CD4-positive, alpha-beta T cell treated with Interleukin-4 for 4 hours (primary cell): ENCODE measurements at places on chromosomes 1 and 21.
A peak's percentile ranks its signal among the peaks of the same experiment; 100 is the strongest.

GRCh38 chr1:244963231-244963826, 99.0 kb upstream of the HNRNPU start:
- no peak for DNase-seq

DNA sequence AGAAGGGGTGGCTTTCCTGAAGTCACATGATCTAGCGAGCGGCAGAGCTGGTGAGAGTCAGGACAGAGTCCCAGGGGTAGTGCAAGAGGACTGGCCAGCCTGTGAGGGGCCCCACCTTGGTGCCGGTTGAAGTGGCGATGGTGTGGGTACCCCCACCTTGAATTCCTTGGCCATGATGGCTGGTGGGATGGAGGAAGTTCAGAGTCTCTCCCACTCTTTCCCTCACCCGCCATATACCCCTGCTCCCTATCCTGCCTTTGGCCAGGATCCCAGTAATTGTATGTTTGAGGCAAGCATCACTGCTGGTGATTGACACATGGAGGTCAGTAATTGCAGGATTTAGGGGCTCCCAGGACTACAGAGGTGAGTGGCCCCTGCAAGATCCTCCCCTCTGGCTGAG, 11.8 kb downstream of the PADI3 start:
- no peak for DNase-seq

DNA sequence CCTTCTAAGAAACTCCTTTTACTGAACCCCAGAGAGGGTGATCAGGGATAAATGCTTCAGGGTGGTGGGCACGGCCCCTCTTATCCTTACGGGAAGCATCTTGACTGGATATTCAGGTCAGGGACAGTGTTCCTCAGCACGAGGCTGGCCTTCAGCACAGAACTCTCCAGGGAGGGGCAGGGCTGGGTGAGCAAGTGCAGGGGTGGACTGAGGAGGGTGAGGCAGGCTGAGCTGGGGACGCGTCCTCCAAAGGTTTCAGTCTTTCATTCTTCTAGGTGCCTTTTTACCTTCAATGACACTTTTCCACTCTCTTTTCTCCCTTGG, 52.3 kb downstream of the RASSF5 start:
- no peak for DNase-seq

- no peak for DNase-seq
These were observed 5.3 kb downstream of the MAN1C1 start for GRCh38 chr1:25621876-25622275.

DNA sequence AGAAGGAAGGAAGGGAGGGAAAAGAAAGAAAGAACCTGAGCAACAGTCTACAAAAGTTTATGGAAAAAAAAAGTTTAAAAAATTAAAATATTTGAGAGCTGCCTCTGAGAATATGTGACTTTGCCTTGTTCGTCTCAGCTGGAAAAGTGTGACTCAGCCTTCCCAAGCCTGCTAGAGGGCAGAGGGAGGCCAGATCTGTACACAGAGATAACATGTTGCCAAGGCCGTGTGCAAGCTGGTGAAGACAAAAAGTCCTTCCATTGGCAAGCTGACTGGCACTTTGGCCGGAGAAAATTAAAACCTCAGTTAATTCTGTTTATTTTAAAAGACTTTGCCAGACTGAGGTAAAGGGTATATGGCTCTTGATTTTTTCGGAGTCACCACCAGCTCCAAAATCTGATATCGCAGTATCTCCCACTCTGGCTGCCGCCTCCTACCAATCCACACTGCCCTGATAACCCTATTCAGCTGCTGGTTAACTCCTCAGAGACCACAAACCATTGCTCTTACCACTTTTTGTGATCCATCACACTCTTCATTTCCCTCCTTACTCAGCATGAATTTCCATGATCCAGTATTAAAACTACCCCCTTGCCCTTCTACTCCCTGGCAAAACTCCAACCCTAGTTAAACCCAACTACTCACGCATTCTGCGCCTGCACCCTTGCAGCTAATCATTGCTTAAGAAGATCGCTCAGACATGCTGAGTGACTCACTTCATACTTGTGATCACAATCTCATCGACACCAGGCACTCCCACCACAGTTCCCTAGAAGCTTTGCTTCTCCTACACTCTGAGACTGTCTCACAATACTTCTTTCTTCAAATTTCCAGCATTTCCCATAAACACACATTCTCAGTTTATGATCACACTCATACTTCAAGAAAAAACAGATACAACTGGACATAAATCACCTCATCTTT, 5.7 kb upstream of the PPP1R15B start:
- peak; percentile 31 for DNase-seq

GRCh38 chr1:246139745-246140182, 367.3 kb downstream of the SMYD3 start:
- no peak for DNase-seq

GRCh38 chr21:38544661-38545060, 46.4 kb upstream of the ERG start:
- no peak for DNase-seq

- DNase-seq = no peak
These were observed 111.1 kb upstream of the COA6 start for GRCh38 chr1:234262007-234262753.

DNA sequence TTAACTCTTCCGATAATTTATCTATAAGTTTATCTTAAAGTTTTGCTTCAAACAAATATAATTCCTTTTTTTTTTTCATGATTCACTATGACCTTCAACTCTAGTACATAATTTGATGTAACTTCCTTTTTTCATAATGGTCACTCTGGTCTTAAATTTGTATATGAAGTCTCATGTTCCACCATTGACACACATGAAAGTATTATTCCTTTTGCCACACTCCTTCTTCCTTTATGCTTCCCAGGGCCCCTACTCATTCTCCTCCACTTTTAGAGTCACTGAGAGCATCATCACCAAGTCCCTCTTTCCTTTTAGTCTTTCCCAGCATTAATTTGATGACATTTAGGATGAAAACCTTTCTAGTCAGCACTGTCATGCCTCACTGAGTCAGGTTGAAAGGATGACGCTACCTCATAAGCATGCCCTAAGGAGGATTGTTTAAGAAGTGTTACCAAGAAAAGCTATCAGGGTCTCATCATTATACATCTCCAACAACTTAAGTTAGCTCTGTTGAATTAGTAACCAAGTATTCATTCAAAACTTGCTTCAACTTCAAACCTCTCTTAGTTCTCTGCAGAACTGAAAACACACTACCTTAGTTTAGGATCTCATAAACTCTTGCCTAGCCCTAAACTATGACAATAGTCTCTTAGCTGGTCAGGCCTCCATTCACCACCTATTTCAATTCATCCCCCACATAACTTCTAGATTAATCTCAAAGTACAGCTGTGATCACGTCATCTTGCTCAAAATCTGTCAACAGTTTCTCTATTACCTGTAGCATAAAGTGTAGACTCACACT, 14.5 kb downstream of the AUNIP start:
- no peak for DNase-seq

DNA sequence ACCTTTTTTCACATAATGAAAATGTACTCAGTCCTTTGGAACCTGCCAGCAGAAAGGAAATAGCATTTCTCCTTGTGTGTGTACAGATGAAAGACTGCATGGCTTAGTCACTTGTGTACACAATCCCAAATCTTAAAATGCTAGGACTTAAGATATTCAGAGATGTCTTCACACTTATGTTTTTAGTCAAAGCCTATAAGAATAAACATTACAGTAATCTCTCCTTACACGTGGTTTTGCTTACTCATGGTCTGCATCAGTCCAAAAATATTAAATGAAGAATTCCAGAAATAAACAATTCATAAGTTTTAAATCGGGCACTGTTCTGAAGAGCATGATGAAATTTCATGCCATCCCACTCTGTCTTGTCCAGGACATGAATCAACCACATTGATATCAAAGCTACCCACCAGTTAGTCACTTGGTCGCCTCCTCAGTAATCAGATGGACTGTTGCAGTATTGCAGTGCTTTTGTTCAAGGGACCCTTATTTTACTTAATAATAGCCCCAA, 75.7 kb upstream of the RRP15 start:
- no peak for DNase-seq
